GM12892 (cell line): ENCODE measurements at places on chromosomes 5 and 9.
A peak's percentile ranks its signal among the peaks of the same experiment; 100 is the strongest.

- DNase-seq: no peak
These were observed 184.4 kb downstream of the CD180 start for GRCh38 chr5:67012171-67012570.

DNA sequence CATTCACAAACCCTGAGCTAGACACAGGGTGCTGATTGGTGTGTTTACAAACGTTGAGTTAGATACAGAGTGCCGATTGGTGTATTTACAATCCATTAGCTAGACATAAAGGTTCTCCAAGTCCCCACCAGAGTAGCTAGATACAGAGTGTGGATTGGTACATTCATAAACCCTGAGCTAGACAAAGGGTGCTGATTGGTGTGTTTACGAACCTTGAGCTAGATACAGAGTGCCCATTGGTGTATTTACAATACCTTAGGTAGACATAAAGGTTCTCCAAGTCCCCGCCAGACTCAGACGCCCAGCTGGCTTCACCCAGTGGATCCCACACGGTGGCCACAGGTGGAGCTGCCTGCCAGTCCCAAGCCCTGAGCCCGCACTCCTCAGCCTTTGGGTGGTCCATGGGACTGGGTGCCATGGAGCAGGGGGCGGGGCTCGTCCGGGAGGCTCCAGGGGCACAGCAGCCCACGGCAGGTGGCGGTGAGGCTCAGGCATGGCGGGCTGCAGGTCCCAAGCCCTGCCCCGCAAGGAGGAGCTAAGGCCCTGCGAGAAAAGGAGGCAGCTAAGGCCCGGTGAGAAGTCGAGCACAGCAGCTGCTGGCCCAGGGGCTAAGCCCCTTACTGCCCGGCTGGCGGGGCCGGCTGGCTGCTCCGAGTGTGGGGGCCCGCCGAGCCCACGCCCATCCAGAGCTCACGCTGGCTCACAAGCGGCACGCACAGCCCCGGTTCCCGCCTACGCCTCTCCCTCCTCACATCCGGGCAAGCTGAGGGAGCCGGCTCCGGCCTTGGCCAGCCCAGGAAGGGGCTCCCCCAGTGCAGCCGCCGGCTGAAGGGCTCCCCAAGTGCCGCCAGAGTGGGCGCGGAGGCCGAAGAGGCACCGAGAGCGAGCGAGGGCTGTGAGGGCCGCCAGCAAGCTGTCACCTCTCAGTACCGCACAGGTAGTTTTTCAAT, 1039.2 kb upstream of the CDH9 start:
- no peak for DNase-seq

DNA sequence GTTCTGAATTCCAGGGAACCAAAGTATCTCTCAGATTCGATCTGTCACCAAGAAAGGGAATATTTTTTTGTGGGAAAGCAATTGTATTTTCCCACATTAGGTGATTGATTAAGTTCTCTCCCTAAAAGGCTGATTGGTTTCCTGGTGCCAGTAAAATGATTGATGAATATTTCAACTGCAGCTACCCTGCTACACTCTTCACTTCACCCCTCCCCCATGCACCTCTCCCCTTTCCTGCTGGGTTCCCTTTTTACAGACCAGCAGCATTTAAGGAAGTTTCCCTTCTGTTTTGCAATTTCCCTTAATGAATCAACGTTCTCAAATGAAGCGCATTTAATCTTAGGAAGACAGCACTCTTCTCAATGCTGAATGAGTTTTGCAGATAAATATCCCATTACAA, 13.1 kb downstream of the NR6A1 start:
- no peak for DNase-seq

DNA sequence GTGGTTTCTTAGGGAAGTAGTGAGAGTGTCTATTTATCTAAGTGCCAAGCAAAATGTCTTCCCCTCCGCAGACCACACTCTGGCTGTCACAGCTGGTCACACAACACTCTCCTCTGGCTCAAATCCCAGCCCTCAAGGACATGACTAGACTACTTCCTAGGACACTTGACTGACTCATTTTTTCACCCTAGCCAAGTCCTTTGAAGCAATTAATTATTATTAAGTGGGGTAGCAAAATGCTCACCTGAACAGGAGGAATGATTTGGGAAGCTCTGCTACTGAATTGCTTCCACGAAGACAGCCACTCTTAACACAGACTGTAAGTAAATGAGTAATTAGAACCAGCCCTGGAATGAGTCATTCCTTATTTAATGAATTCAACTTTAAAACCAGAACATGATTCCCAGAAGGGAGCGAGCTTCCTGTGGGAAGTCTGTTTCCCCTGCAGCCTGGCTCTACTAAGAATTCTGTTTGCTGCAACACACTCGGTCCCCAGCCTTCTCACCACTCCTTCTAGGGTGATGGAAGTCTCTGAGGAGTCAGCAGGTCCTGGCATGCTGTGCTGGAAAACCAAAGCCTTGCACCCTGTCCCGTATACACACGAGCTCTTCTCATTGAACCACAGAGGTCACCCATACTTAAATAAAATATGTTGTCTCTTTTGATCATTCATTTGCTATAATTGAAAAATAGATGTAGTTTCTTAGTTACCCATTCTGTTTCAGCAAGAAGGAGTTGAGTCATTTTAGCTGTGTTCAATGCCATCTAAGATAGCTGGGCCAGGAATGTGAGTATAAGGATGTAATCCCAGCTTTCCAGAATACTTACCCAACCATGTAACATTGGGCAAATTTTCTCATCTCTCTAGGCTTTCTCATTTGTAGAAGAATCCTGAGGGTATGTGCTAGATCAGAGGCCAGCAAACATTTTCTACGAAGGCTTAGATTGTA, 218.6 kb upstream of the RASEF start:
- DNase-seq: no peak

DNA sequence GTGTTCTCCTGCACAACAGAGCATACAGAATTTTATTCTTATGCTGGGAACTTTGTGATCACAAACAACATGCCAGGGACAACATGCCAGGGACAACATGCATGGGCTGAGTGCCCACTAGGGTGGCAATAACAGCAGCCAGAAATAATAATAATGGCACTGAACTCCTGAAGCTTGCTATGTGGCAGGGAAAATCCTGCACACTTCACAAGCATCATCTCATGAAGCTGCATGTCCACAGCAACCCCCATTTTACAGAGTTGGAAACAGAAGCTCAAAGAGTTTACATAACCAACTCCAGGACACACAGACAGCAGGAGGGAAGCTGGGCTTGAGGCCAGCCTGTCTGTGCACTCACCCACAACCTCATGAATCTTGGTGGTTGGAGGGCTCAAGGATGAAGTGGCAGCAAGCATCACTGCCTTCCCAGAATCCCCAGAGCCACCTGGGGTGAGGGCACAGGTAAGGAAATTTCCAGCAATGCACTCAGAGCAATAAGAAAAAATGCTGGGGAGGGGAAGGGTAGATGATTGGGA, 111.4 kb downstream of the GABBR2 start:
- no peak for DNase-seq

DNA sequence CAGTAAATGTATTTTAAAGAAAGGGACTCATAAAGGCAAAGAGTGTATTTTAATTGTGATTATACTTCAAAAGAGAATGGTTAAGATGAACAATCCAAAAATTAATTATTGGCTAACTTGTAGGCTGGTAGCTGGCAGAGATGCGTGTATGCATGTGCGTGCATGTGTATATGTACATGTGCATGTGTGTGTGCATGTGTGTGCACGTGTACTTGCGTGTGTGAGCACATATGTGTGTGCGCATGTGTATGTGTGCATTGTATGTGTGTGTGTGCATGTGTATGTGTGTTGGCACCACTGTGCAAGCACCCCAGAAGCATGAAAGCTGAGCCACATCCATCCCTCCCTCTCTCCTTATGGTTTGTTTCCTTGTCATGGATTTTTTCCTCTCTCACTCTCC, 83.0 kb upstream of the SLC1A3 start:
- DNase-seq: no peak

GRCh38 chr9:94937214-94937903, 210.9 kb downstream of the AOPEP start:
- DNase-seq: no peak

DNA sequence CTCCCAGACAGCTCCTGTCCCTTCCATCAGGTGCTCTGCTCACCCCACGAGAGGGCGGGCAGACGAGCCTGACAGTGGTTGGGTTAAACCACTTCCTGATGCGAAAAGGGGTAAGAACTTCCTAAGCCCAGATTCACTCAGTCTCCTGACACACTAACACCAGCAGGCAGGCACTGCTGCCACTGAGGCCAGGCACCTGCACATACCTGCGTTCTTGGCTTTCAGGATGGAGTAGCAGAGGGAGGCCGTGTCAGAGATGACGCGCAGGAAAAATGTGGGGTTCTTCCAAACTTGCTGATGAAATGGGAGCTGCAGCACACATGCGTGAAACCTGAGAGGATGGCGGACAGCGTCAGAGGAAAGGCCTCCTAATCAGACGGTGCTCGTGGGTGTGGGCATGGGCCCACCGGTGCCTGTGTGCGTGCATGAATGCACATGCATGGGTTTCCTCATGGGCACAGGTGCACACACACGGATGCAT, 29.9 kb downstream of the SLC6A18 start:
- no peak for DNase-seq

GRCh38 chr5:79111387-79111959, at the start of gene BHMT:
BHMT (plus strand) TSS chr5:79111809; CDS start chr5:79111886, 77 bp downstream.
- DNase-seq: no peak

DNA sequence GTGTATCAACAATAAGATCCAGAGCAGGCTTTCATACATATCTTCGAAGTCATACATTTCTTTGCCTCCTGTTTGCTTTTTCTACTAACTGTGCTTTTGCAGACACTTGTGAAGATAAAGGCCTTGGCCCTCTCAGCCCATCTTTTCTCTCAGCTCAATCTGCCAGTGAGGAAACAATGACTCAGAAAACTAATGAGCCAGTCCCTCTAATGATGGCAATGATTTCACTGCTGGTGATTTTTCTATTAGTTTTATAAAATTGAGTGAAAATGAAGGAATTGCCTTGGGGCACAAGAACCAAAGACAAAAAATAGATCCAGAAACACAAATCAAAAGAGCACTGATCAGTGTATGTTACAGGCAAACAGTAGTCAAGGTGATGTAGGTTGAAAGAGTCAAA, 167.7 kb upstream of the PPP2R2B start:
- DNase-seq: no peak

DNA sequence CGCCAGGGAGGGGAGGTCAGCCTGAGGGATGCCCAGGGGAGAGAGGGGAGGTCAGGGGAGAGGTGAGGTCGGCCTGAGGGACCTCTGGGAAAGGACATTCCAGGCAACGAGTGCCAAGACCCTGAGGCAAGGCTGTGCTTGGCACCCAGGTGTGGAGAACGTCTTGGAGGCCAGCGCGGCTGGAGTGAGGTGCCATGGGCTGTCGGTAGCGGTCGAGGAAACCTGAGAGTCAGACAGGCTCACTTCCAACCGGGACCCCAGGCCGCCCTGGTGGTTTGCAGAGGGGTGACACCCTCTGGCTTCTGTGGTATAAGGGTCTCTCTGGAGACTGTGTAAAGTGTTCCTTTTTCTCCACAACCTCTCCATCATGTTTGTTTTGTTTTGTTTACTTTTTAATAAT, 82.9 kb downstream of the CACNA1B start:
- DNase-seq: no peak

- DNase-seq: no peak
These were observed 480.9 kb upstream of the CD180 start for GRCh38 chr5:67677422-67677970.

DNA sequence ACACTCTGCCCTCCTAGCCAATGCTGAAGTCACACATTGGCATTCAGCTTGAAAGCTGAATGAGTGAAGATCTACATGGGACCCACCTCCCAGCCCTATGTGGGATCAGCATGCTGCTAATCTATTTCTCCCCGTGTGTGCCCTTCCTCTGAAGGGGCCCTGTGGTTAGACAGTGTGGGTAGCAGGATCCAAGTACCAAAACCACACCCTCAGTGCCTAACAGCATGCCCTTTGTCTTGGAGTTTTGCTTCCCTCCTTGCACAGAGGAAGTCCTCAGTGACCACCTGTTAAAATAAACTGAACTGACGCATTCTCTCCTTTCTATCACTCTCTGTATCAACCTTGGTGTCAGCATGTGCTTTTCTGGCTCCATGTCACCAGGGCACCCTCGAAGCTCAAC, 25.0 kb downstream of the SH3TC2 start:
- DNase-seq: no peak

DNA sequence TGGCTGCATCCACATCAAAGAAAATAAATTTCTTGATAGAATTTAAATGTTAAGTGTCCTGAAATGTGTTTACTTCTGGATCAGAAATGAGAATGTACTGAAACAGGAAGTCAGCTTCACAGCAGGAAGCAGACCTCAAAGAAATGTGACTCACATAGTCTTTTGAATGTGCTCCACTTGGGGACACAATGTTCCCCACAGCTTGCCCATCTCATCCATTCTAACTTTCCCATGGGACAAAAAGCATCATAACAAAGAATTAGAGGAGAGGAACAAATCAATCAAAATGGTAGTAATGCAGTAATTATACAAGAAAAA, 85.7 kb downstream of the GRAMD2B start:
- DNase-seq: no peak

- DNase-seq: no peak
These were observed 76.7 kb downstream of the TRIM32 start for GRCh38 chr9:116763770-116764169.

- no peak for DNase-seq
These were observed 182.1 kb downstream of the FBN2 start for GRCh38 chr5:128355961-128356360.

- peak; percentile 47 for DNase-seq
These were observed 8.7 kb upstream of the CORO2A start for GRCh38 chr9:98201102-98201501.

DNA sequence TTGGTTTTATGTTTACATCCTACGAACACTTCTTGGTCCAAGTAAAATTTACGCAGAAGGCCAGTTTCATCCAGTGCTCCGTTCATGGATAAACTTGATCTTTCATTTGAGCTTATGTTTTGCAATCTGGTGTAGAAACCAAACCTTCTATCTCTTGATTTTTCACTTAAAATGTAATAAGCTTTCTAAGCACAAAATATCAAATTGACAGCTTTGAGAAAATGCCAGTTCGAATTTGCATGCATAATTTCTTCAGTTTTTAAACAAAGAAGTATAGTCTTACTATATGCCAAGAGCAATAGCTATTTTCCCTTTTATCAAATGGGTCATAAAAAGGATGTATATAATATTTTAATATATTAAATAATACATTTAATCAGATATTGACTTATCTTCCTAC, 17.8 kb downstream of the DNAH5 start:
- DNase-seq: no peak

- DNase-seq: no peak
These were observed 278.2 kb downstream of the DMRT2 start for GRCh38 chr9:1328341-1328740.

DNA sequence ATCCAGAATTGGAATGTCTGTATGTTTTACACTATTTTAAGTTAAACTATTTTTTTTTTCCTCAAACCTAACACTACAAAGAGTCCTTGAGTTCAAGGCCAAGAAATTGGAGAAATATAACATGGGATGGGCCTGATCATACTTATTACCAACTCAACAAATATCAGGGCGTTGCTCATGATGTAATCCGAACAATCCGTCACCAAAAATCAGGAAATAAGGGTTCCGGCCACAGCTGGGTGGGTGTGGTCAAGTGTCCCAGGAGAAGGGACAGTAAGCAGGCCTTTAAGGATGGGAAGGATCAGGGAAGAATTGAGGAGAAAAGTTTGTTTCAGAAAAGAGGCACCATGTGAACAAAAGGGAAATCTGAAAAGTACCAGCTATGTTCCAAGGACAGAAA, 29.8 kb downstream of the MED27 start:
- DNase-seq: no peak
